ENCODE measurements at places on chromosomes 2 and 18.
A peak's percentile ranks its signal among the peaks of the same experiment; 100 is the strongest.

- DNase-seq = no peak
These were observed 12.8 kb upstream of the SCN9A start for GRCh38 chr2:166388481-166389070.

- no peak for DNase-seq
These were observed 43.5 kb downstream of the RRM2 start for GRCh38 chr2:10165861-10166675.

GRCh38 chr2:69007603-69008002 lies 5.4 kb upstream of the ANTXR1 start:
- no peak for DNase-seq

GRCh38 chr2:239883326-239884050 lies 141.7 kb downstream of the NDUFA10 start:
- DNase-seq = no peak

DNA sequence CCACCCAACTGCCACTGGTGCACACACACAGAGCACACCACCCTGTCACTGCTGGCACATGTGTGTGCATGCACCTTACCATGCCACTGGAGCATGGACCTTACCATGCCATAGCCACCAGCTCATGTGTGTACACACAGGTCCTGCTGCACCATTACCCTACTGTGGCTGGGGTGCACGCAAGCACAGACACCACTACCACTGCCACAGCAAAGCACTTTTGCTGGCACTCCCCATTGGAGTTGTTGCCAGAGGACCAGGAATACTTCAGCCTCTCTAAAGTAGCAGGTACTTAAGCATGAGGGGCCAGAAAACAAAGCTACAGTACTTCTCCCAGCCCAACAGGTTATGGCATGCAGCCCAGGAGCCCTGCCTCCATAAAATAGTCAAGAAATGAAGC lies 404.8 kb downstream of the MBD2 start:
- no peak for DNase-seq

GRCh38 chr2:47088371-47089082 lies 66.6 kb downstream of the STPG4 start:
- DNase-seq = no peak

DNA sequence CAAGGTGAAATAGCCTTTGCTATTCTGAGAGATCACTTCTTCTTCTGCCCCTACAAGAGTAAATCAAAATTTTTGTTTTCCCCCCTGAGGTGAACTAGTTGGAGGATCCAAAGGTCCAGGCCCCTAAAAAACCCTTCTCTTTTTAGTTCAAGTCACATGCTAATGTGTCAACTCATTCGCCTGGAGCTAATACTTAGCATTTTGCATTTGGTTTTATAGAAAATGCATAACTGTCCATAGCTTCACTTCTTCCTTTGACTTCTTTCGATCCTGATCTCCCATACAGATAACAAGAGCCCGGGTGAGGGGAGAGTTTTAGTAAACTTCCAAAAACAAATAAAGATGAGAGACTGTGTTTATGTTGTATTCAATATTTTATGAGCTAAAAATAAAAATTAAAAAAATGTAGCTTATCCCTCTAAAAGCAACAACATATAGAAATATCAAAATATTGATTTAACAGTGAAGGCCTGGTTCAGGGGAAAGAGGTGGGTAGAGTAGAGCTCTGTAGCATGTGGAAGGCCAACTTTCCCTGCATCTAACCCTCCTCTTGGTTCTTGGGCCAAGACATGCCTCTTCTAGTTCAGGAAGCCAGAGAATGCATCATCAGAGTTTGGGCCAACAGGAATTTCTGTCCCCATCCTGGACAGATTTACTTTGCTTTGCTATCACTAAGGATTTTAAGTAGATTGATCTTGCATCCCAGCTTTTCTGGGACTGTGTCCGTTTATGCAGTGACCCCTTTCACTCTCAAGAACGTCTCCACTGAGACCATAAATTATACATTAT lies 333.8 kb downstream of the ALK start:
- no peak for DNase-seq

DNA sequence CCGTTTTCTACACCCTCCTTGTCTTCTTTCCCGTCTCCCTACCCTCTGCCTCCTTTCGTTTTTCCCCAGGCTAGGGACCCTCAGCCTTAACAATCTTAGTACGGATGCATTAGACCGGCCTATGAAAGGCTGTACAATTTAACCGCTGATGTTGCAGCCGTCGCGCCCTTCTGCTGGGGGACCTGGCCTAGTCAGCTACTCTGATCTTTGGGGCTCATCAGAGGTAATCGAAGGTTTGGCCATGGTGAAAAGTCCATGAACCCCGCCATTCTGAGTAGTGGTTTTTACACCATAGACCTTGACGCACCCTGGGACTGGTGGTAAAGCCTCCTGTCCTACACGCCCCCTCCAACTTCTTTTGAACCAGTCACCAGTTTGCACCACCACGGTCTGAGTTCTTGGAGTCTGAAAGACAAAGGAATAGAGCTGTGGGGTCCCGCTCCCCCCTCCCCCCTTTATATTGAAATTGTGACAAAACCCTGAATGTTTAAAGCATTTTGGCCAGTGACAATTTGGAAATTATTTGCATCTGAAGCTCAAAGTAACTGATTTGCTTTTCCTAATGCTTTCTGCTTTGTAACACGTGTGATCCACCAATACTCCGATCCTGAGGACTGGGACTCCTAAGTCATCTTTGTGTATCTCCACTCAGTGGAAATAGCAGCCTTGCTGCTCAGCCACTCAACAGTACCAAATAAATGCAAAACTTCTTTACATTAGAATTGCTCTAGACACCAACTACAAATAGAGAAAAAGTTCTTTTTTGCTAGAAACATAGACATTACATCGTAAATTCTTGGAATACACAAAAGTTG lies 642 bp upstream of the SRSF7 start:
- DNase-seq = no peak

DNA sequence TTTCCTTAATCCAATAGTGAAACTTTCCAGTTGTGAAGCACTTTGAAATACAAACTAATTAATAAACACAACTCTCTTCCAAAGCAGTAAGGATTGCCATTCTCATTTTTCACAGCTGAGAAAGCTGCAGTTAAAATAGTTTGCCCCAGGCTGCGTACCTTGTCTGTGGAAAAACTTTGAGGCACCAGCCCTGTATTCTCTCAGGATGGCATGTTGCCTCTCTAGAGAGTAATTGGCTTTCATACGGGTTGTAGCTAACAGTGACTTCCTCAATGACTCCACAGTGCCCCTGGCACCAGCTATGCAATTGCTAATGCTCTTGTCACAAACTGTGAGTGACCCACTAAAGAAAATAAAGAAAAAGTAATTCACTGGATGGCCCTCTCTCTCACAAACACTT lies 345.7 kb downstream of the MTX2 start:
- no peak for DNase-seq

DNA sequence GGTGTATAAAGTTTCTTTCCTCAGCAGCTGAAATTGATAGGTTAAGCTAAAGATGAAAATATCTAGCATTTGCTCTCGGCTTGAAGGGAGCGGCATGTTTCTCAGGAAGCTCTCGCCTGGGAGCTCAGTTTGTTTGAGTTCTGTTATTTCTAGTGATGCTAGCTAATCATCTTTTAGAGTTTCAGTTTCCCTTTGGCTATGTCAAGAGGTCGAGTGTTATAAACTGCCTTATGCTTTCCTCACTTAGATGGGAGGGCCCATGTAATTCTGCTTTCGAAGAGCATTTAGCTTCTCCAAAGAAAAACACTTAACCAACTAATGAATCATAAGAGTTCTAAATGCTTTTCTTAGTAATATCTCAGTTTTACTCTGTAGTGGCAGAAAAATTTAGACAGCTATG lies 33.6 kb downstream of the PLCL1 start:
- peak; percentile 11 for DNase-seq

DNA sequence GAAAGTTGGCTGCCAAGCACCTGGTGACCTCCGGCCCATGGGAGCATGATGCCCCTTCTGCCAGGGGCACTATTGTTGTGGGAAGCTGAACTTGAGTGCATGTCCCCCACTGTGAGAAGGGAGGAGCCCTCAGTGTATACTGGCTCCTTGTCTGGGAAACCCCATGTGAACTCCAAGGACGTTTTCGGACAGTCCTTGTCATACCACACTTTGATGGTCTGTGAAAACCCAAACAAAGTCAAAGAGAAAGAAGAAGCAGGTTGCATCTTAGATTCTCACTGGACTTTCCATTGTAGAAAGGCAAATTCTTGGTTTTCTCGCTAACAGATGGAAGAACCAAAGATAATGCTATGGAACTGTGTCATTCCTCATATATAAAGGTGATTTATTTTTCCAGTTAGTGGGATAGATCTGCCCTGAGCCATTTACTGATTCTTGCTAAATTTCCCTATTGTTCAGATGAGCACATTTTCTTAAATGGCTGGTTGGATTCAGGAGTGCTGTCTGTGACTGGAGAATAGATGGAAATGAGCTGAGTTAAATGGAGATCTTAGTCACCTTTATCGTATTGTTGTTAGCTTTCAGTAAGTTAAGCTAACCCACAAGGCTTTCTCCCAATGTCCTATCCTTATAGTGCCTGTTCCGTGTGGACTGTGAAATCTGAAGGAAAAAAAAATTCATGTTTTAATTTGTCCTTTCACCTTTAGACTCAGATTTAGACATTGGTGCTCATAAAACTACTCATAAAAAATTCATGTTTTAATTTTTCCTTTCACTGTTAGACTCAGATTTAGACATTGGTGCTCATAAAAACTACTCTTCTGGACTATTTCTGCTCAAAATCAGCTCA lies 166.6 kb downstream of the ACTR3 start:
- no peak for DNase-seq

DNA sequence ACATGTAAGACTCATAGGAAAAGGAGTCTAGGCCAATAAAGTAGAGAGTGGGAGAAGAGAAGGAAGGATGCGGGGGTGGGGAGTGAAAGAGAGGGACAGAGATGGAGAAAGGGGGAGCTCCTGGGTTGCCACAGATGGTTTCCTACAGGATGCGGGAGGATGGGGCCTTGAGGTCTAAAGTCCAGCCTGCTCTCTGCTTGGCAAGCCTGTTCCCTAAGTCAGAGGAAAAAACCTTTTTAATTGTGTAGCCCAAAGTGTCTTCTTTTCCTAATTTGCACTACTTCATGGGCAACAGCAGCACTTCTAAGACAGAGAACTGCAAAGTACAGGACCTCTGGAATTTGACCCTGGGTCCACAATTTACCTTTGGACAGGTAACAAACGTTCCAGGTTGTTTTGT lies 1.4 kb upstream of the FAM110C start:
- no peak for DNase-seq

- DNase-seq = no peak
These were observed 6.9 kb downstream of the DCTN1 start for GRCh38 chr2:74373221-74373676.

- DNase-seq = no peak
These were observed 422.3 kb downstream of the ZEB2 start for GRCh38 chr2:144097440-144098225.
